ENCODE measurements at places on chromosomes 3 and 15.

DNA sequence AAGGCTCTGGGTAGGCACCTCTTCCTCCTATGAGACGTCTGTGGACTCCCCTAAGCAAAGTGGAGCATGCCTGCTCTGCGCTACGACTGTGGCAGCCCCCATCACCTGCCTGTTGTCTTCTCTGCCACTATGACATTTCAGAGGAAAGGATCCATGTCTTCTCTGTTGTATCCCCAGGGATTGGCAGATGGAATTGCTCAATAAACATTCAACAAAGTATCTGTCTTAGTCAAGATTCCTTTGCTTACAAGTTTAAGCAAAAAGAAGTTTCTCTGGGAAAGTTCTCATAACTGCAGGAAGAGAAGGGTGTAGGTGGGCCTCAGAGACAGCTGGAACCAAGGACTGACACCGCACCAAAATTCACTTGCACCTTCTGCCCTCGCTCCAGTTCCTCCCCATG, 34.3 kb downstream of the AMOTL2 start:
- no peak for DNase-seq

DNA sequence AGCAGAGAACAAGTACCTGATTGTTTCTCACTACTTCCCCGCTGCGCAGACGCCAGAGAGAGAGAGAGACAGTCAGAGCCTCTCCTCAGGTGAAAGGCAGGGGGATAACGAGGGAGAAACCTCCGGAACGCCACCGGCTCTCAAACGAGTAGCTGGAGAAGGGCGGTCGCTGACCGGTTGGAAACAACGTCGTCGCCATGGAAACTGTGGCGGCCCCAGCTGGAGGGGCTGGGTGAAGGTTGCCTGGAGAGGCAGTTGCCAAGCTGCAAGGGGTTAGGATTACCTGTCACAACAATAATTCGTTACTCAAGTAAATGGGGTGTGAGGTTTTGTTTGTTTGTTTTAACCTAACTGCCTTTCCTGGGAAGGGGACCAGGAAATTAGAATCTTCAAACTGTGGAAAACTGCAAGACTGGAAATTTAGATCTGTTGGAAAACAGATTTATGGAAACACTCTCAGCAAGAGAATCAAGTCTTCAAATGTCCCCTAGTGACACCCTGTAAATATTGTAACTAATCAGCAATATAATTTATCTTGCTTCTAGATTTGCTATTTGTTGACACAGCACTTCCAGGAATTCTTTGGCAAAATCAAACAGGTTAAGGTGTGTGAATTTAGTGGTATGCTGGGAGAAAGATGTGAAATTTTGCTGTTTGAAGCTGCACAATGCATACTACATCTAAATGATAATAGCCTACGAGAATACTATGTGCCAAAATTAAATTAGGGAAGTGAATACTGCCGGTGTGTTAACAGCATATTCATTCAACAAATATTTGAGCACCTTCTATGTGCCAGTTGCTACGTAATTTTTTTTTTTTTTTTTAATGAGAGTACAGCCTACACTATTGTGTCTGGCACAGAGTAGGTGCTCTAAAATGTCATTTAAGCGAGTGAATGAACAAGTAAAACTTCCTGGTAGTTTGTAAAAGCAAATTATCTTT, at the start of gene DNAH12:
Gene DNAH12 (minus strand): TSS at position 164 of the 945 bp plus-strand sequence. CDS start 1,474 bp downstream, outside the sequence.
- DNase-seq = no peak

- DNase-seq = no peak
Measured at GRCh38 chr3:188680189-188680588, 491.6 kb upstream of the TPRG1 start.

DNA sequence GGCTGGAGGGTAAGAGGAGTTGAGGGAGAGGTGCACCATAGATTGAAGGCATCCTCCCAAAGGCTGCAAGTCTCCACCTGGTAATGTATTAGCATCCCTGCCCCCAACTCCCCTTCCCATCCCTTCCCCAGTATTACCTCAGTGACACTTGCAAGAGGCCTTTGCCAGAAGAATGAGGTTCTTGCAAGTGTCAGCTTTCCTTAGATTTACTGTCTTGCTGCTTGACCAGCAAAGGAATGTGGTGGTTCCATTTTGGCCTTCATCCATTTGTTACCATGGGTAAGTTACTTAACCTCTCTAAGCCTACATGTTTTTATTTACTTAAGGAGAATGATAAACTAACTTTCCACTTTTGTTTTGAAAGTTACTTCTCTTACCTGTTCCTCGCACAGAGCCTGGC, 108.9 kb downstream of the LRTM1 start:
- no peak for DNase-seq

DNA sequence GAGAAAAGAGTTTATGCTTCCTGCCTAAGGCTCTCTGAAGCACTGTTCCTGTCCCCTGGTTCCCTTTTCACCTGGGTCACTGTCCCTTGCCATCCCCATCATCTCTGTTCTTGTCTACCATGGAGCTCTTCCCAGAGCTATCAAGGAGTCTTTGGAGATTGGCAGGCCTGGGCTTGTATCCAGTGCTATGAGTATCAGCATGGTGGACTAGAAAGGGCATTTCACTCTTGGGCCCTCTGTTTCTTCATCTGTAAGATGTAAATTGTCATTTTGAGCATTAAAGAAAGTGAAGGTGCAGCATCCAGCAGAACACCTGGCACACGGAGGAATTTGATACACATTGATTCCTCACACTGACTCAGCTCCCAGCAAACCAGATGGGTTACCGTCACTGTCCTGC, 388.2 kb downstream of the CACNA2D3 start:
- no peak for DNase-seq

DNA sequence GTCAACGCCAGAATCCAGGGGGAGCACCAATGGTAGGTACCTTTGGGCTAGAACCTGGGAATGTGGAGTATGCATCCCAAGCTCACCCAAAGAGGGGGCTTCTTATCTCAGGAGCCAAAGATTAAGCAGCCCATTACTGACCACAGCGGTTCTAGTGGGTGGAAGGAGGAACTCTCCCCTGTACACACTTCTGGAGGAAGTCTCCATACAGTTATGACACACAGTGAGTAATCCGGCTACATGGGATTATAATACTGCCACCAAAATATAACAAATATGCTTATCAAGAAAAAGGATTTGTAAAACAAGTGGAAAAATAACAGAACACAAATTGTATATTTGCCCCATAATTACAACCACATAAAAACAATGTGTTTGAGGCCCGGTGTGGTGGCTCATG, 8.4 kb downstream of the MYO1E start:
- DNase-seq = no peak

DNA sequence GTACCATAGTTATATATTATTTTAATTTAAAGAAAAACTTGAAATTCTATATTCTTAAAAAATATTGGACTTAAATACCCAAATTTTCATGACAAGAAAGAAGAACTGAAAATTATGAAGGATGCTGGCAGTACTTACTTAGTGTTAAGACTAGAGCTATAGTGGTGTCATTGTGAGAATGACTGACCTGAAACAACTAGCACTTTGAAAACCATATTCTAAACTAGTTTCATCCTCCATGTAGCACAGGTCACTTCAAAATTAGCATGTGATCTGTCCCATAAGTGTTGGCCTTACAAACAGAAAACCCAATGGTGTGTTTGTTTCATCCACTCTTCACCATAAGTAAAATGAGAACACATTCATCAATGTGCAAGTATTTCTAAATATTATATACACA, 208.6 kb downstream of the ZIC4 start:
- DNase-seq = no peak

DNA sequence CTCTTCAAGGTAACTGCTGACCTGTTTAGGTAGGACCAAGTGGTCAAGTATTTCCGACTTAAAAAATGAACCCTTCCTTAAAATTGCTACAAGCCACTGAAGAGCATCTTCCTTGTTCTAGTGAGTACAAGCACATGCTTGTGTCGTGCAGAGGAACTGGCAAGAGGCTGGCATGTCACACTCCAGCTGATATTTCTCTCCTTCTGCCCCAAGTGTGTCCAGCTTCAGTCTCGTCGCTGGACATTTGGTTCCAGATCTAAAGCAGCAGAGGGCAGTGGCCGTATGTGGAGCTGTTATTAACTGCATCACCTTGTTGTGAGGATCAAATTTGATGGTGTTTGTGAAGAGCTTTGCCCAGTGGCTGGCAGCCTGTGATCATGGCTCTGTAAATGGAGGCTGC, 10.0 kb downstream of the RBP2 start:
- no peak for DNase-seq

GRCh38 chr15:74315626-74316025, 51.8 kb downstream of the CYP11A1 start:
- DNase-seq = no peak

DNA sequence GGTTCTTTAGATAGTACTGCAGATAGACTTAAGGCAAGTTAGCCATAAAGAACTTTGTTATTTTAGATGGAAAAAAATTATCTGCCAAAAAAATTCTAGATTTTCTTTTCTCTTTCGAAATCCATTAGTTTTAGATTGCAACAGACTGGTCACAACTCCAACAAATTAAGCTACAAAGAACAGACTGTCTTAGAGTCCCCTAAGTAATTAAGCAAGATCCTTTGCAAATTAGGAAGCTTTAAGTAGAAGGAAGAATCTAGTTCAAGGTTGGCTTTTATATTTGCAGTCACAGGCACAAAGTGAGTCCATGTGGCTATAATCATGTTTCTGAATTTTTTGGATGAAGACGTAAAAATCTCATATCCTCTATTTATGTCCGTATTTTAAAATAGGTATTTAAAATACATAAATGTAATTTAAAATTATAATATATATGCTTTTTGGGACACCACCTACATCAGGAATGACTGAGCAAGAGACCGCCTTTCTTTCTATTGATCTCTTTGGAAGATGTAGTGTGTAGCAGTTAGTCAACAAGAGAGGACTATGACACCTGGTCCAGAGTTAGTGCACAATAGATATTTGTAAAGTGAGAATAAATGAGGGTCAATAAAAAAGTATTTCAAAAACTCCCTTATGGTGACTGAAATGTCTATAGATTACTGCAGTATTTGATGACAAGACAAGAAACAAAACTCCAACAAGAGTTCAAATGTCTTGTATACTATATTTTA, 34.4 kb downstream of the TMEM45A start:
- DNase-seq = no peak

- DNase-seq = no peak
Measured at GRCh38 chr3:33940736-33941135, 142.3 kb downstream of the PDCD6IP start.

DNA sequence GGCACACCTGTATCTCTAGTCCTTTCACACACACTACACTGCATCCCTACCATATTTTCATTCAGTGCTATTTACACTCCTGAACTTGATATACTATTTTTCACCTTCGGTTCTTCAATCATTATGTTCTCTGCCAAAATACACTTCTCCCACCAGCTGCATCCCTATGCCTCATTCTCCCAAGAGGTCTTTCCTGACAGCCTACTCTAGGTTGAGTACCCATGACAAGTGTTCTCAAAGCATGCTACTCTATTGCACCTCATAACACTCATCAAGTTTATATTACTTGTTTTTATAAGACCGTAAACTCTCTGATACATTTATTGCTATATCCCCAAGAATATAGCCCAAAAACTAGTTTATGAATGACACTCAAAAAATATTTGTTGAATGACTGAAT, 549.5 kb downstream of the PYDC2 start:
- no peak for DNase-seq

DNA sequence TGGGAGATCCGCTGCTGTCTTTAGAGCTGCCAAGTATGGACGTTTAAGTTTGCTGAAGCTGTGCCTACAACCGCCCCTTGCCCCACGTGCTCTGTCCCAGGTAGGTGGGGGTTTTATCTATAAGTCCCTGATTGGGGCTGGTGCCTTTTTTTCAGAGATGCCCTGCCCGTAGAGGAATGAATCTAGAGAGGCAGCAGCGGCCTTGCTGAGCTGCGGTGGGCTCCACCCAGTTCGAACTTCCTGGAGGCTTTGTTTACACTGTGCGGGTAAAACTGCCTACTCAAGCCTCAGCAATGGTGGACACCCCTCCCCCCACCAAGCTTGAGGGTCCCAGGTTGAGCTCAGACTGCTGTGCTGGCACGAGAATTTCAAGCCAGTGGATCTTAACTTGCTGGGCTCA, 83.4 kb upstream of the FGF7 start:
- DNase-seq = no peak

GRCh38 chr3:37897763-37898162, 36.1 kb downstream of the CTDSPL start:
- DNase-seq = no peak

GRCh38 chr3:12489832-12490231, 5.6 kb downstream of the TSEN2 start:
- DNase-seq = no peak

DNA sequence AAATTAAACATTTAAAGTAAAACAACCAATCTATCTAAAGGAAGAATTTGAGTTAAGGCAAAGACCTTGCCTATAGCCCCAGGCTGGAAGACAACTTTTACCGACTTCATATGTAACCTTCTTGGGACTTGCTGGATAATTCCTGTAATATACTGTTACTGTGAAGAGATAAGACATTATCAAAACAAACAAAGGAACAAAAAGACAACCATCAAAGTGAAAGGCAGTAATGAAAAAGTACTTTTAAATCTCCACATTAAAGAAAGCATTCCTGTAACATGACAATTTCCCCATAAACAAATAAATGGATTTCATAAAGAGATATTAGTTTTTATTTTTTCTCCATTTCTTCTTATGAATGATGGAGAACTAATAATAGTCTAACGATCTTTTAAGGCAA, 2.4 kb downstream of the CMTM6 start:
- DNase-seq = no peak
